Activated CD8-positive, alpha-beta memory T cell treated with anti-CD3 and anti-CD28 coated beads for 4 hours (primary cell): ENCODE measurements at places on chromosomes 5 and 9.

DNA sequence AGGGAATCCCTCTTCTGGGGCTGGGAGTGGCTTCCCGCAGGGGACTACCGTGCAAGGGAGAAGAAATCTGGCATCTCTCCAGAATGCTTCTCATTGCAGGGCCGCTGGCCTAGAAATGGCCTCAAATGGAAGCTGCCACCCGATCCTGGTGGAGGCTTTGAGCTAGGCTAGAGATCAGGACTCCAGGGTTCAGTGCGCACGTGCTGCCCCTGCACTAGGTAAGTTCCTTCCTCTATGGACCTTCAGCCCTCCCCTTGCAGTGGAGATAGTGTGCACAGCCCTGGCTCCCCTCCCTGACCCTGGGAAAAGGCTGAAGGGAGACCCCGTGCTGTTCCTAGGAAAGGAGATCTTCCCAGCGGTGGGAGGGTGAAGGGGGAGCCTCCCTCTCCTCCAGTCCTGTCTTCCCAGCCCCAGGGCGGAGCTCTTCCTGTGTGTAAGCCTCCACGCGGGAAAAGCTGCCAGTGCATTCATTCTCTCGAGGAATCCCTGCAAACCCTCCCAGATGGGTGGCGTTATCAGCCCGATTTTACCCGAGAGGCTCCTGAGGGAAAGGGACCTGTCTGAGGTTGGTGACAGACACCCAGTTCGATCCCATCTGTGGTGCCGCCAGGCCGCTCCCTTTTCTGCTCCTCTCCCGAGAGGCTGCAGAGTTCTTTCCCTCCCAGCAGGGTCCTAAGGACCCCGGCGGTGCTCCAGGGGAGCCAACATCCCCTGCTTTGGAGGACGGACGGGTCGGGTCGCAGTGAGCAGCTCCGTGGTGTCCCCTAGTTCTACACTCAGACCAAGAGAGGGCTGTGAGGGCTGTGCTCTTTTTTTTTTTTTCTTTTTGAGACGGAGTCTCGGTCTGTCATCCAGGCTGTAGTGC is 1.4 kb upstream of the CERCAM start:
- no peak for DNase-seq

GRCh38 chr9:82777366-82777765 is 285.6 kb downstream of the RASEF start:
- DNase-seq, result no peak

DNA sequence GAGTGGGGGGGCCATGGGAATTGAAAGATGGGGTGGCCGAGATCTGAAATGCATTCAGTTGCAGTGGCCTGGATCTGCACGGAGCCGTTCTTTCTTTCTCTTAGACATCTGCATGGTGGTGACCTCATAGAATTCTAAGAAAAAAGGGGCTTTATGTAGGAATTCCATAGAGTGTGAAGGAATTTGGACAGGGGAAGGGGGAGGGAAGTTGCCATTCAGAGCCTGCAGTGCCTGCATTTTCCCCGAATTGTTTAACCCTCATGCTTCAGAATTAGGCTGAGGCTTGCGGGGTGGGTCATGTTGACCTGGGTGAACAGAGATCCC is 4.9 kb downstream of the NEK6 start:
- no peak for DNase-seq

DNA sequence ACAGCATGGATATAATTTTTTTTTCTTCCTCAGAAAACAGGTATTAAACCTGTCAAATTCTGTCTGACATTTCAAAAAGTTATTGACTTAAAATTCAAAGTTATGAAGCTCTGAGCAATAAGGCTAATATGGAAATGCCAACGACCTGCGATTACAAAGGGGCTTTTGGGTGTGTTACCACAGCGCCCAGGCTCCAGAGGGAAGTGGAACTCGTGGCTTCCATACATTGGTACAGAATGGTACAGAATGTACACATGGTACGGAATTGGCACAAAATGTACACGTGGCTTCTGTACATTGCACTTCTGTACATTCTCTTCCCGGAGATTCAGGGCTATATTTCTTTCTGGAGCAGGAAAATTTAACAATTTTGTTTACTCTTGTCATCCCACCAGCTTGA is 225.1 kb upstream of the TBCA start:
- no peak for DNase-seq

DNA sequence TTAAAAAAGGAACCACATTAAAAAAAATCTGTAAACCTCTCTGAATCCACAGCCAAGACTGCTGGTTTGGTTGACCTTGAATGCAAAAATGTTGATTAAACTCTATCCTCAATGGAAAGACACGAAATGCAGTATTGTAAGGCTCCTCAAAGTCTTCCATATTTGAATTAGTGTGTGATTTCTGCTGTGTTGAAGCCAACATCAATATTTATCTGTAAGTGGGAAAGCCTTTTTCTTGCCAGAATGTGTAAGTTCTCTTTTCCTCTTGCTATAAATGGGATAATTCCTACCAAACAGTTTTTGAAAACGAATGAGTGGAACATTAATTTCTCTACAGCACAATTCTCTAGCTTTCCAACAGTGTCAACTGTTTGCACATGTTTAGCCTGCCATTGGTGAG is 422.1 kb upstream of the TNC start:
- DNase-seq, result no peak

- DNase-seq, result no peak
Observed at GRCh38 chr9:136808075-136808805, 492 bp downstream of the RABL6 start.
